GM19239 (cell line): ENCODE measurements at places on chromosomes 6 and 20.

- DNase-seq, result no peak
These were observed 46.8 kb downstream of the PLN start for GRCh38 chr6:118594877-118595276.

DNA sequence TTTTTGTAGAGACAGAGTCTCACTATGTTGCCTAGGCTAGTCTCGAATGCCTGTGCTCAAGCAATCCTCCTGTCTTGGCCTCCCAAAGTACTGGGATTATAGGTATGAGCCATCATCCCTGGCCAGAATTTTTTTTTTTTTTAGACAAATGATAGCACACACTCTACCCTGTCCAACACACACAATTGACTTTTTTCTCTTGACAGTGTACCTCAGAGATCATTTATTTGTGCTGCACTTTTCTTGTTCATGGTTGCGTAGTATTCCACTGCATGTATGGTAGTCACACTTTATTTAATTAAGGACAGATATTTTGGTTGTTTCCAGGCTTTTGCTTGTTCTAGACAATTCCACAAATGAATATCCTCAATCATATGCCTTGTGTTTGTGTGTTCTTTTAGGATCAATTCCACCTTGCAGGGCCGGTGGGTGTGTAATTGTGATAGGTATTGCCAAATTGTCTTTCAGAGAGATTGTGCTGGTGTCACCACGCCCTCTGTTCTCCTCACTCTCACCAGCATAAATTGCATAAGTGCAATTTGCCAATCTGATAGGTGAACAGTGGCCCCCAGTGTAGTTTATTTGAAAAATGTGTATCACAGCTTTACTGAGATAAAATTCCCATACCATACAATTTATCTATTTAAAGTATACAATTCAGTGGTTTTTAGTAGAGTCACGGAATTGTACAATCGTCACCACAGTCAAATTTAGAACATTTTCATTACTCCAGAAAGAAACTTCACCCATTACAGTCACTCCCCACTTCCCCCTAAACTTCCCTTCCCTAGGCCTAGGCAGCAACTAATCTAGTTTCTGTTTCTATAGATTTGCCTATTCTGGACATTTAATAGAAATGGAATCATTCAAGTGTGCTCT, 20.1 kb downstream of the SRC start:
- no peak for DNase-seq

- DNase-seq, result no peak
These were observed 45.5 kb upstream of the GLP1R start for GRCh38 chr6:39003072-39003471.

DNA sequence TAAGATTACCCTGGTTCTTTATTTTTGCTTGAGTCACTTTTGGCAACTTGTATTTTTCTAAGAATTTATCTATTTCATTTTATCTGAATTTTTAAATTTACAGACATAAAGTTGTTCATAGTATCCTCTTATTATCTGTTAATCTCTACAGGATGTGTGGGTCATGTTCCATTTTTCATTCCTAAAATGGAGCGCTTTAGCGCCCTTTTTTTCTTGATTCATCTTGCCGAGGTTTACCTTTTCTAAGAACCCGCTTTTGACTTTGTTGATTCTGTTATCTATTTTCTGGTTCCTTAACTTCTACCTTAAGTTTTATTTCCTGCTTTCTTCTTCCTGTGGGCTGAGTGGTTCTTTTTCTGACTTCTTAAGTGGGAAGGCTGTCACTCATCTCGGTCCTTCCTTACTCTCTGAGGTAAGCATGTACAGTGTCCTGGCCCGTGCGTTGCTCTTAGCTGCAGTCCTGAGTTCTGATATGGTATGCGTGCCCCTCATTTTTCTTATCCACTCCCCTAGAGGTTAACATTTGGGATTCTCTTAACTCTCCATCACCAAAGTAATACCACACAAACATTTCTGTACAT, 399.8 kb downstream of the CDC5L start:
- DNase-seq, result no peak

GRCh38 chr6:28264834-28265401, 2.0 kb upstream of the ZSCAN26 start:
- DNase-seq, result no peak

DNA sequence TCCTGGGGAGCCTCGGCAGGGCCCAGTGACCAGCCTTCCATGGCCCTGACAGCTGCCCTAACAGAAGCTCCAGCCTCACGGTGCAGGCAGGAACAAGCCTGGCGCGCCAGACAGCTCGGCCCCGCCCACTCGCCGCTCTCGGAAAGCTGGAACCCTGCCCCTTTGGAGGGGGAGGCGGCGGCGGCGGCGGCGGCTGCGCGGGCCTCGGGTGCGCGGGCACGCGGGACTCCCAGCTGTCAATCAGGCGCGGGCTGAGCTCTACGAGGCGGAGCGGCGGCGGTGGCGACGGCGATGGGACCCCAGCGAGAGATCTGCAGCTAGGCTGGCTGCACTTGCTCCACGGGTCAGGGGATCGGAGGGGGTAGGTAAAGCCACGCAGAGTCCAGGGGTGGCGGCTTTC, at the start of gene NRSN1:
TSS of gene NRSN1 (plus strand) at position 236 of the 400 bp plus-strand sequence. CDS start 8,113 bp downstream, outside the sequence.
- DNase-seq, result no peak

- DNase-seq, result no peak
These were observed 9.0 kb downstream of the TOMM6 start for GRCh38 chr6:41796474-41796873.

DNA sequence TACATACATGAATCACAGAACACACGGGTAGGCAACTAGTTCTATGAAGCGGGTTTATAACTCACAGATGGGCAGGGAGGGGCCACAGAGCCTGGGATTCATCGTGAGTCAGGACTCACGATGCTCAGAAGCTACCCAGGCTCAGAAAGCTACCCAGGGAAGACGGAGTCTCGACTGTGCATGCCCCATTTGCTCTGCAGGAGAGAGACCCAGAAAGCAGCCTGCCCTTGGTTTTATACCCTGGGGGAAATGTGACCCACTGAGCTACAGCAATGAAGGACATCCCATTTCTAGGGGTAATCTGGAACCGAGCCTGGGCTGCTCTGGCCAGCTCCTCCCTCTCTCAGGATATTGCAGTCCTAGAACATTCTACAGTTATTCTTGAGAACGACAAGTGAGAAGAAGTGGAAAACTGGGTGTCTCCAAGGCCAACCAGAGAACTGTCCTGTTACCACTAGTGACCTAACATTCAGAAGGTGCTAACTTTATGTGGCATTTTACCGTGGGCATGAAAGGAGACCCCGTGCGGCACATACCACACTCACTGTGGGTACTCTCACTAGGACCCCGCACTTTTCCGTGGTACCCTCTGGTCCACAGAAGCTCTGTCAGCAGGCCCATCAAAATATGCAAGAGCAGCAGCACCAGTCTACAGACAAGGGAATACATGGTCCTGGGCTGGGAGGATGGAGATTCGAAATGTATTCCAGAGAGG, 201.9 kb upstream of the PMEPA1 start:
- DNase-seq, result no peak

DNA sequence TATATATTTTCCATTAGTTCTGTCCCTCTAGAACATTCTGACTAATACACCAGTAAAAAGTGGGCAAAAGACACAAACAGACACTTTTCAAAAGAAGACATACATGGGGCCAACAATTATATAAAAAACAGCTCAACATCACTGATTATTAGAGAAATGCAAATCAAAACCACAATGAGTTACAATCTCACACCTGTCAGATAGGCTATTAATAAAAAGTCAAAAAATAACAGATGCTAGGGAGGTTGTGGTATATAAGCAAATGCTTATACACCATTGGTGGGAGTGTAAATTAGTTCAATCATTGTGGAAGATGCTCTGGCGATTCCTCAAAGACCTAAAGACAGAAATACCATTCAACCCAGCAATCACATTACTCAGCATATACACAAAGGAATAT, 1707.8 kb downstream of the GRIK2 start:
- no peak for DNase-seq

DNA sequence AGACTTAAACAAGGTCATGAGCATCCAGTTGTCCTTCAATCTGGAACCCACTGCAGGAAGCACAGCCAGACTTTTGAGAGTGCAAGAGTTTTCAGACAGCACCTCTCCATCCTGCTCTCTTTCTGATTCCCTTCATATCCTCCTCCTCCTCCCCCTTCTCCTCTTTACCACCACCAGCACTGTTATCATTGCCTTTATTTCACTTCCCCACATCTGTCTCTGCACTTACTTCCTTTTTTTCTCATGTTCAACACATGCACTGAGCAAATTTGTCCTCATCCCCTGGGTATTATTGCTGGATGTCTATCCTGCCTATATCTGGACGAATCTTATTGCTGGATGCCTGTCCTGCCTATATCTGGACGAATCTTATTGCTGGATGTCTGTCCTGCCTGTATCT, 554.8 kb downstream of the DHX35 start:
- no peak for DNase-seq

DNA sequence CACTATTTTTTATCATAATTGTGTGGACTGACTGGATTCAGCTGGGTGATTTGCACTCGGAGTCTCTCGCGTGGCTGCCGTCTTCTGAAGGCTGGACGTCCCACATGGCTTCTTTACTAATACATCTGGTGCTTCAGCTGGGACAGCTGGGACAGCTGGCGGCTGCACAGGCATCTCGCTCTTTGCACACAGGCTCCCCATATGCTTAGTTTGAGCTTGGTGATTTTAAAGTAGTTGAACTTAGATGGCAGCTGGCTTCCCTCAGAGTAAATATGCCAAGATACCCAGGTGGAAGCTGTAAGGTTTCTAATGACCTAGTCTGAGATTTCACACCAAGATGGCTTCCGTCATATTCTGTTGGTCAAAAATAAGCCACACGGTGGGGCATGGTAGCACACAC, 38.7 kb upstream of the PPP1R3G start:
- no peak for DNase-seq

- DNase-seq, result no peak
These were observed 7.0 kb downstream of the TP53RK start for GRCh38 chr20:46682063-46682821.
